ENCODE measurements at places on chromosomes 7 and 10.
A peak's percentile ranks its signal among the peaks of the same experiment; 100 is the strongest.

DNA sequence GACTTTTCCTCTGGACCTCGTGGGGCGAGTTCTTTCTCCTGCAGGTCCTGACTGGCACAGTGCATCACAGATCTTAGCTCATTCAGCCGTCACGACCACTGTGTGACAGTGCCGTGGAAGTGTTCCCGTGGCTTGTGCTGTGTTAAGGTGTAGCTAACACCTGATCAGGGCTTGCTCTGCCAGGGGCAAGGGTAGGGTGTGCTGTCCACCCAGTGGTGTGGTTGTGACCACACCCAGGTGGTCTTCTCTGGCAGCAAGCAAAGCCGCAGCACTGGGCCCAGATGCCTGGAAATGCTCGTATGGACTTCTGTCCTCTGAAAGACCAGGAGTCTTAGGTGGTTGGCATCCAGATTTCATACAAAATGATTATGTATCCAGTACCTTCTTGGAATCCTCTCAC is 86.2 kb downstream of the GLRX3 start:
- DNase-seq = no peak

GRCh38 chr10:17771017-17771416 is 19.0 kb downstream of the TMEM236 start:
- DNase-seq = no peak

- DNase-seq = peak; percentile 33
Observed at GRCh38 chr7:22549667-22550513, 49.9 kb upstream of the STEAP1B start.

GRCh38 chr10:70269741-70270140 is 14.1 kb downstream of the NPFFR1 start:
- no peak for DNase-seq

DNA sequence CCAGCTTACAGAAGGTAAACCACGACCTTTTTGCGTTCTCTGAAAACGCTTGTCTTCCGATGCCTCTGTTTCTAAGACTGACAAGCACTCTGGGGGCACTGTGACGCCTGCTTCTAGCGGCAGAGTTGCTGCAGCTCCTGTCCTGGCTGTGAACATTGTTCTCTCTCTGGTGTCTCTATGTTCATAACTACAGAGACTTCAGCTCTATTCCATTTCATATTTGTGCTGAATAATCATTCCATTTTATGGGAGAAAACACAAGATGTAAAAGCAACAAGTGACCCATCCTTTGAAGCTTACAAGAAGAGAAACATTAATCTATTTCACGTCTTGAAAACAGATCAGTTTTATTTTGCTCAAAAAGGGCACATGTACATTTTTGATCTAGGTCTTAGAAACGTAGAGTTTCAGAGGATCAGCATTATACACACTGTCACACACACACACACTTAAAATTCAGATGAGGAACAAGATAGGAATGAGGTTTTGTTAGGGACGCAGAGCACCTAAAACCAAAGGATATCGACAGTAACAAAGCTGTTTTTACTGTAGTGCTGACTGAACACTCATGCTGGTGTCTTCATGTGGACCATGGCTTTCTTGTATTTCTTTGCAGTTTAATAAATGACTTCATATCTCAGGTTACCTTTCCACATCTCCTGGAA is 3.0 kb downstream of the IKZF1 start:
- DNase-seq = no peak

GRCh38 chr10:51112013-51112412 is 37.7 kb downstream of the PRKG1 start:
- no peak for DNase-seq

DNA sequence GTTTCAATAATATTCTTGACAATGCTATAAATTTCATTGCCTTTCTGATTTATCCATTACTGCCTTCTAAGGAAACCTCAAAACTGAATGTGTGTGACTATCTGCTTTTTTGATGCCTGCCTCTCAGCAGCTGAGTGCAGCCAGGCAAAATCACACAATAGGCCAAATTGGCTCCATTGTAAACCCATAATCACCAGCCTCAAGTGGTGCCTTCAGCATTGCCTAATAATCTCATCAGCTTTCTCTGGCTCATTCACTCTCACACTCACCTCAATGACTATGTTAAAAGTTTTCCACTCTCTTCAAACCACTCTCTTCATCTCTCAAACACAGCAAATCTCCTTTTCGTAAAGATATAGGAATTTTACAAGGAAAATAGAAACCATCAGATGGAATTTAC is 182.5 kb upstream of the COL1A2 start:
- DNase-seq = no peak

DNA sequence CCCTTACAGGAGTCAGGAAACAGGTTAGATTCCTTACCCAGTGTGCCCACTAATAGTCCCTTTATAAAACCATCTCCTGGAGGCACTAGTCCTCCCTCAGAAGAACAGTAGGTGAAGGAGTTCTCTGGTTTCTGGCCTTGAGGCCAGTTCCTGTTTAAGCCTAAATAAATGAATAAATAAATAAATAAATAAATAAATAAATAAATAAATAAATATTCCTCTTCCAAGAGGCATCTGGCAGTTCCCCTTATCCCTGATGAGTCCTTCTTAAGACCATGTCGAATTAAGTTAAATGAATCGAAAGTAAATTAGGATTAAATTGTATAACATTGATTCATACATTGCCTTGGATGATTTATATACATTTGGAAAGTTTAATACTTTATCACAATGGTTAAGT is 223.3 kb downstream of the PCDH15 start:
- DNase-seq = no peak

DNA sequence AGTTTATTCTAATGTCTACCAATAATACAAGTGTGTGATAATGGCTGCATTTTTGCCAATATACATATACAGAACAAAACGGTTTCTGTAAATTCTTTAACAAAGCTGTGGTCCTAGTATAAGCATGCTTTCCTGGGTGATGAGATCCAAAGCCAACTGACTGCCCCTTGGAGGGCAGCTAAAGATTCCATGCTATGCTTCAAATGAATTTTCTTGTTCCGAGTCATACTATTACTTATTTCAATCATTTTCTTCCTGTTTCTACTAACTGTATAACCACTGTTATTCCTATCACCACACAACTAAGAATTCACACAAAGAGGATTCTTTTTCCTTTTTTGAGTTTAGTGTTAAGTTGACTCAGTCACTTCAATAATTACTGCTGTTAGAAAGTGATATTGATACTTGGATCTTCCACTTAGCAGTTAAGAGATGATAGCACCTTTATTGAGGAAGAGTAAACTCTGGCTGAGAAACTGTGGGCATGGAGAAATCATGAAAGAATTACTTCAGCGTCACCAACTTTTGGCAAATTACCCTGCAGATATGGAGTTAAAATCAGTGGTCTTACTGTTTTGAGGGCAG is 197.5 kb downstream of the ARL4A start:
- no peak for DNase-seq

- DNase-seq = no peak
Observed at GRCh38 chr10:131381576-131381975, 70.1 kb upstream of the TCERG1L start.

GRCh38 chr7:110130669-110131068 is 960.3 kb upstream of the LRRN3 start:
- DNase-seq = no peak

GRCh38 chr10:131196176-131196885 is 115.2 kb downstream of the TCERG1L start:
- DNase-seq = no peak

GRCh38 chr10:44558521-44558920 is 173.6 kb upstream of the CXCL12 start:
- no peak for DNase-seq

GRCh38 chr7:85184599-85185423 is 2.0 kb downstream of the SEMA3D start:
- DNase-seq = no peak

- no peak for DNase-seq
Observed at GRCh38 chr7:47034180-47034579, 547.7 kb downstream of the TNS3 start.

- no peak for DNase-seq
Observed at GRCh38 chr7:124403587-124403986, 362.0 kb downstream of the GPR37 start.

GRCh38 chr10:104029521-104029860 is 56.2 kb downstream of the COL17A1 start:
- no peak for DNase-seq

- no peak for DNase-seq
Observed at GRCh38 chr10:4067931-4068561, 283.0 kb upstream of the KLF6 start.

DNA sequence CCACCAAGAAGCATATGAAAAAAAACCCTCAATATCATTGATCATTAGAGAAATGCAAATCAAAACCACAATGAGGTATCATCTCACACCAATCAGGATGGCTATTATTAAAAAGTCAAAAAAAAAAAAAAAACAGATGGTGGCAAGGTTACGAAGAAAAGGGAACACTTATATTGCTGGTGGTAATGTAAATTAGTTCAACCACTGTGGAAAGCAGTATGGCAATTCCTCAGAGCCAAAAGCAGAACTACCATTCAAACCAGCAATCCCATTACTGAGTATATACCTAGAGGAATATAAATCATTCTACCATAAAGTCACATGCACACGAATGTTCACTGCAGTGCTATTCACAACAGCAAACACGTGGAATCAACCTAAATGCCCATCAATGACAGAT is 46.0 kb downstream of the CNOT4 start:
- no peak for DNase-seq

- no peak for DNase-seq
Observed at GRCh38 chr7:16813232-16813616, 8.4 kb upstream of the AGR2 start.

DNA sequence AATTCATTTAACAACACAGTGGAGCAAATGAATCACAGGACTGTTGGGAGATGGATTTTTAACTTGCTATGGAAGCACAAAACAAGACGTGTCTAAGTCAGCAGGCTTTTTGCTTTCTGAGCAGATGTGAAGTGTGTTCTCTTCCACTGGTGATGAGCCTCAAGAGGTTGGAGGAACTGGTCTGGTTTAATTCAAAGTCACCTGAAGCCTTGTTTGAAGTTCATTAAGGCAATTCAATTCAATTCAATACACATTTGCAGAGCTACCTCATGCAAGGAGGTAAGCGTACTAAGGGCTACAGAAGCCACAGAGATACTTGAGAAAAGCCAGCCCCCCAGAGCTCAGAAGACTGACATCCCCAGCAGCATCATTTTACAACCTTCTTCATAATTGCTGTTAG is 68.4 kb upstream of the PALS2 start:
- DNase-seq = no peak

DNA sequence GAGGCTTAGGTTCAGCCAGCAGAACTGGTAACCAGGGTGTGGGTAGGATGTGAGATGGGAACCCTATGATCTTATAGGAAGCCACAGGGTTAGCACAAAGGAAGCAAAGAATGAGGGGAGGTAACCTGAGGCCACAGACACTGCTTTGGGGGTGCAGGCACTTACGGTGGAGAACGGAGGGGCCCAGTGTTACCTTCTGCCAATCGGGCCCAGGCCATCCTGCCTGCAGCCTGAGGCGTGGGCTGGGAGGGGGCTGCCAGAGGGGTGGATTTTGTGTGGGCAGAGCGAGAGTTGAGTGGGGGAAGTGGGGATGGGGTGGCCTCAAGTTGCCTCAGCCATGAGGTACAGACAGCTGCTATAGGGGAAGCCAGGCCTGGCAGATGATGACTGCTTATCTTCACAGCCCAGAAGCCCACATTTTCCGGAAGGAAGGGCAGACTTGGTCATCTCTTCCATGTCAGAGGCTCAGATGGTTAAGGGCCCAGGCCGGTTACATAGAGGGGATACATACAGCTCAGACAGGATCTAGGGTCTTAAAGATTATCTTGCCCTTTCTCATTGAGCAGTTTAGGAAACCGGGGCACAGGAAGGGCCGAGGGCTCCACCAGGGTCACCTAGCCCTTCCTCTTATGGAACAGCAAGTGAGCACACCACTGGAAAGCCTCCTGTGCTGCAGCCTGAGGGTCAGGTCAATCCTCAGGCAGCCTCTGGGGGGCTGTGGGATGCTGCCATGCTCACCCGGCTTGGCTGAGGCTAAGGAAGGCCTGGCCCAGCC is 24.4 kb upstream of the VSIR start:
- no peak for DNase-seq

DNA sequence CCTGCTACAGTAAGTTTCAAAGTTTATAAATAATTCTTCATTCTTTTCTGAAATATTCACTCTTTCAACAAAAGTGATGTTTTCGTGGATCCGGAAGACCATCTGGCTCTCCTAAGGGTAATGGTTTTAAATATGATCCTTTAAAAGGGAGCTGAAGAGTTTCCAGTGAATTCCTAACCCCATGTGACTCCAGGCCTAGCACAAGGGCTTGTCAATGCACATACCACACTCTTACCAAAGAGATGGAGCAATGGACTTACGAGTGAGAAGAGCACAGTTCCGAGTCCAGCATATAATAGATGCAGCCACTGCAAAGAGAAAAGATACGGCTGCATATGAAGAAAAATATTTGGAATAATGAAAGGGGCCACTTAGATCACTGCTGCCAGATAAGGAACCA is 32.1 kb upstream of the GATAD1 start:
- no peak for DNase-seq

DNA sequence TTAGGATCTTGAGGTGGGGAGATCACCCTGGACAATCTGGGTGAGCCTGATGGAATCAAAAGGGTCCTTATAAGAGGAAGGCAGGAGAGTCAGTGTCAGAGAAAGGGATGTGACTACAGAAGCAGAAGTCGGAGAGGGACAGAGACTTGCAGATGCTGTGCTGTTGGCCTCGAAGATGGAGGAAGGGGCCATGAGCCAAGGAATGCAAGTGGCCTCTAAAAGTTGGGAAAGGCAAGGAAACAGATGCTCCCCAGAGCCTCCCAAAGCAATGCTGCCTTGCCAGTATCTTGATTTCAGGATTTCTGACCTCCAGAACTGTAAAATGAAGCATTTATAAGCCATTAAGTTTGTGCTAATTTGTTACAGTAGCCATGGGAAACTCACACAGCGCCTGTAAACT is 165.2 kb downstream of the FANK1 start:
- no peak for DNase-seq

- no peak for DNase-seq
Observed at GRCh38 chr10:69761320-69761719, 40.4 kb upstream of the COL13A1 start.

- DNase-seq = no peak
Observed at GRCh38 chr10:86087716-86088115, 278.9 kb downstream of the GRID1 start.

- DNase-seq = no peak
Observed at GRCh38 chr10:116356833-116357232, 32.6 kb downstream of the CCDC172 start.

All from stimulated activated CD4-positive, alpha-beta T cell treated with anti-CD3 and anti-CD28 coated beads, TNF-alpha, amount 100 ng/mL, for 24 hours (primary cell).